ENCODE measurements at places on chromosomes 5 and 9.

DNA sequence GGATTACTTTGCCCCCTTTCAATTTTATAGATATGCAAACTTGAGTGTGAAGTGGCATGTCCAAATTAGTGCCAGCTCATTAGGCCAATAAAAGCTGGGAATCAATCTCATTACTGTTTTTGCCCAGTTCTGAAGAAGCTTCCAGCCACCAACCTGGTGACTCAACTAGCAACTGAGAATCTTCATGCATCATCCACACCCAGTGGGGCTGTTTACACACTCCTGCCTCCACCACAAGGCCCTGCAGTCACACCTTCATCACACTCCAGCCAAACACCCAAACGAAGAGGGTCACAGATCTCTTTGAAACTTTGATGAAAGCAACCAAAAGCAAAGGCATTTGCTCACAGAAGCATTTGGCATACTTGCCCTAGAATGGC lies 41.3 kb upstream of the S1PR3 start:
- no peak for DNase-seq

DNA sequence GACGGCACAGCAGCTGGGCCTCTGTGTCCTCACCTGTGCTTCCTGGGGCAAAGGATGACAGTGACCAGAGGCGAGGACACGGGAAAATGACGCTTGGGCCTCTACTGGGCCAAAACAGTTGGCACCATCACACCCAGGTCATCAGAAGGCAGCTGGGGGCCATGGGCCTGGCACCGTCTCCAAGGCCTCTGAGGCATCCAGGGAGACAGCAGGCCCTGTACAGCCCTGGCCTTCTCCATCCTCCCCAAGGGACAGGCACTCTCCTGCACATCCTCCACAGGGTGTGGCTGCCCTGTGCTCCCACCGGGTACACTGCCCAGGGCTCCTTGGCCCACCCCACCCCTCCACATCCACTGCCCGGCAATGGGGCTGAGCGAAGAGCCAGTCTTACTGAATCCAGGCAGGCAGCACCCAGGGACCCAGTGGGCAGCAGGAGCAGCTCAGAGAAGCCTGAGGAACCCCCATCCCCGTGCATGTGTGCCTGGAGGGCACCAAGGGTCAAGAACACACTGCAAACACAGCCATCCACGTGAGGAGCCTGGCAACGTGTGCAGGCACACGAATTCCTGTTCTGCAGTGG lies 4.0 kb downstream of the LPCAT1 start:
- no peak for DNase-seq

DNA sequence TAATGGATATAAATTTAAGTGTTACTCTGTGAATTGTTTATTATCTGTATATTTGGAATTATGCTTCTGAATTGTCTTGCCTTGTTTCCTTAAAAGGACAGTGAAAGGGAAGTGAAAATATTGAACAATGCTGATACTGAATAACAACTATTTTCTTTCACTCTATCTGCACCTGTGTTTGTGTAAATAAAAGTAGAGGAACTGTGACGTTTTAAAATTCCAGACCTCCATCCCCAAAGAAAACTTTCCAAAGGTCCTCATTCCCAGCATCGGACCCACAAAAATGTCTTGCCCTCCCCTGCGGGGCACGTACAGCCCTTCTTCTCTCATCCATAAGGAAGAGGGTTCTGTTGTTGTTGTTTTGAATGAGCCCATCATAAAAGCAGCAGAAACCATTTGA lies 100.0 kb downstream of the NLN start:
- no peak for DNase-seq

DNA sequence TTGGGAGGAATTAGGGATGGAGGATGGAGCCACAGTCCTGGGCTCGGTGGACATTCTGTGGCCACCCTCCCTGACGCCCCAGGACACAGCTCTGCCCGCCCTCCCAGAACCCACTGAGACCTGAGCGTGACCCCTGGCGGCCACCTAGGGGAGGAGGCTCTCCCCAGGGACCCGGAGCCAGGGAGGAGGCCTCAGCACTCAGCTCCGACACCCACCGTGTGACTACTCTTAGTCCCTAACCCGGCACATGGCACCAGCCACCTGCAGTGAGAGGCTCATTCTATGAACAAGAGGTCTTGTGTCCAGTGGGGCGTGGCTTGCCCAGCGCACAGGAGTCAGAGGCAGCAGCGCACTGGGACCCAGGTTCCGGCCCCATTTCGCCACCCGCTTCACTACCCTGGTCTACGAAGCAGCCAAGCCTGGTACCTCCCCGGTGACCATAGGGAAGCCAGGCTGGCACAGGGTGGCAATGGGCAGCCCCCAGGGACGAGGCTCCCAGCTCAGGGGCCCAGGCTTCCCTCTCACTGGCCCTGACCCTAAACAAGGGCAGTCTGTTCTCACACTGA lies 10.2 kb downstream of the SARDH start:
- no peak for DNase-seq

GRCh38 chr5:160919626-160920025 lies 67.6 kb upstream of the ATP10B start:
- DNase-seq, result no peak

- no peak for DNase-seq
Observed at GRCh38 chr9:82968816-82969215, 94.1 kb downstream of the RASEF start.

DNA sequence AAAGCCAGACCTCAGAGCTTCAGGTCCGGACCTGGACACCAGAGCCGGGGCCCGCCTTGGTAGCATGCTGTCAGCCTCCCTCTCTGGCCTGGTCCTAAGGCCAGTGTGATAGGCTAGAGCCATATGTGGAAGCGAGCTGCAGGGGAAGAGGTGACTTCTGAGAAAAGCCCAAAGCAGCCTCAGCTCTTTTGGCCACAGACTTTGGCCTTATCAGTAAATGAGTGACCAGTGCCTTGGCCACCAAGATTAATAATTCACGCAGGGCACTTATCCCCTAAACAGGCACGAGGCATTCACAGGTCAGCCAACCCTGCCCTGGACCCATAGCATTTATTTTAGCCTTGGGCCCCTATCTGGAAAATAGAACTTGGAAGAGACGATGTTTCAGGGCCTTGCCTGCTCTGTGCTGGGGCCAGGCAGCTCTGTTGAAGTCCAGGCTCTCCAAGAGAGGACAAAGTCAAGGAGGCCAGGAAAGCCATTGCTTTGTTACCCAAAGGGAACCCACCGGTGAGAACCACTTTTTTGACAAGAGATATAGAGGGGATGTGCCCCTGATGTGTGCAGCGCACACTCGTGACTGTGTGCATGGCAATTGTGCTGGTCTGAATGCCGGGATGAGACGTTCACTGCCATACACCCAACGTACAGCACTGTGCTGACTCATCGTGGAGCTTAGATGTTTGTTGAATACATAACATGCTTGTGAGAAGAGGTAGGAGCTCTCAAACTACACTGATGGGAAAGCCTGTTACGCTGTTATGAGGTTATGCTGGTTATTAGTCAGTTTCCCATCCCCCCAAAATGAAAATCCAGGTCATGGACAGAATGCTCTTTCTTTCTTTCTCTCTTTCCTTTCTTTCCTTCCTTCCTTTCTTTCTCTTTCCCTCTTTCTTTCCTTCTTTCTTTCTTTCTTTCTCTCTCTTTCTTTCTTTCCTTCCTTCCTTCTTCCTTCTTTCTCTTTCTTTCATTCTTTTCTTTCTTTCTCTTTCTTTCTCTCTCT lies 5.0 kb upstream of the SLC34A1 start:
- DNase-seq, result peak; percentile 65

DNA sequence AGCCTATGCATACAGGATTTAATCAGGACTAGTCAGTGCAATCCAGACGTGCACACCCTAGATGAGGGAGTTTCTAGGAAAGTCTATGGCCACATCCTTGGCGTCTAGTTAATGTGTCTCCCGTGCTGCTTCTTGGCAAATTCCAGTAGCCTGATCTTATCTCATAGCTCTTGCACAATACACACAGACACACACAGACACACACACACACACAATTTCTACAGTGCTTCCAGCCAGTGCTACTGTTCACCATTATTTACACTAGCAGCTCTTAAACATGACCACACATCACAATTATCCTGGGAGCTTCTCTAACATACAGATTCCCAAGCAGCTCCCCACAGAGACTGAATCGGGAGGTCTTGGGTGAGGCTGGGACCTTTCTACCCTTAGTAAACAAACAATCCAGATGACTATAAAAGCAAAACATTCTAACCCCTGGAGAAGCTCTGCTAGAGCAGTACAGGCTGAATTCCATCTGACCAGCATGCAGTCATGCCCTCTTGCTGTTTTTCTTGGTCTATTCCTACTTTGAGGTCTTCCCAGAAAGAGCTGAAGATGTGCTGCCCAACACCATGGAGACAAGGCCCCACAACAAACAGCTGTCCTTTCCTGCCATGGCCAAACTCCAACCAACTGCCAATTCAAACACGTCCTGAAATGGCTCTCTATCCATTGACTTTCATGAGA lies 236.6 kb downstream of the DEPDC1B start:
- DNase-seq, result no peak

DNA sequence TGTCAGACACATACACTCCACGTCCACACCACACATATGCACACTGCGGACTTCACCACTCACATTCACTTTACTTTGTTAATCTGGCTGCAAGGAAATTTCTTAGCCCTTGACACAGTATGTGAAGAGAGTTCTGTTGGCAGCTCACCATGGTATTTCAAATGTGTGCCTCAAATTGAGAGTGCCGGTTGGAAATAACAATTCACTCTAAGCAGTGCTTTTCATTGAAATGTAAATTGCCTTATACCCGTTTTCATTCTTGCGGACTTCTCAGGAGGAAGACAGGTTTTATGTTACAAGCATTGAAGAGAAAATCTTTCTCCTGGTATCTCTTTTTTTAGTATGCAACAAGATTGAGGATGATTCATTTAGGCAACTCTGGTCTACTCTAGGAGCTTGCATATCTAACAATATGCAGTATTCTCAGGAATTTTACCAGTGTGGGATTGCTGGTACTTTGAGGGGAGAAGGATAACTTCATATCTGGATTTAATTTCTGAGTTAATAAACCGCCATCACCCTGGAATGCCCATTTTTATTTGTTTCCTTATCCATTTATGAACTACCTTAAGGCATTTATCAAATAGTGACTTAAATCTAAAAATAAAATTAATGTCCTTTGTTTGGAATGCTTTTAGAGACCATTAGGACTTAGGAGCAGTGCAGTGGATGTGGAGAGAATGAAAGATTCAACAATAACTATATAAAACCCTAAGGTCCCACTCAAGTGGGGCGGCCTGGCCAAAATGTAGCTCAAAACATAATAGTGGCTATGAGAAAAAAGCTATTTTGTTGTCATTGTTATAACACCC lies 87.0 kb downstream of the IQGAP2 start:
- no peak for DNase-seq
